Urinary bladder (tissue), 4 donors: ENCODE measurements at places on chromosomes 2 and 18. TPM values are rescaled to one million over a fixed set of nuclear protein-coding genes. Genes with fewer than 3 reads are reported as not detected.

The KCNJ13 gene
- total RNA-seq: 0.63 TPM

The SFXN5 gene
- 11.8 TPM for total RNA-seq

The LONRF2 gene
- total RNA-seq: 6.7 TPM

The IL1RL2 gene
- total RNA-seq: 0.90 TPM

The TTR gene
- not detected for total RNA-seq

The ITPRID2 gene
- total RNA-seq: 166 TPM

The CELF4 gene
- 0.79 TPM for total RNA-seq

The SATB2 gene
- total RNA-seq: 3.5 TPM

The STPG4 gene
- total RNA-seq: not detected

The SOWAHC gene
- total RNA-seq: 28.2 TPM

The AGAP1 gene
- total RNA-seq: 24.7 TPM

The CRYBA2 gene
- total RNA-seq: not detected

The DPP10 gene
- 12.4 TPM for total RNA-seq

The STRADB gene
- 43.0 TPM for total RNA-seq

The YPEL5 gene
- total RNA-seq: 106 TPM

The FSHR gene
- 0.69 TPM for total RNA-seq

The MAP3K19 gene
- not detected for total RNA-seq

The THUMPD2 gene
- 35.4 TPM for total RNA-seq

The RAPGEF4 gene
- total RNA-seq: 22.9 TPM

The IMP4 gene
- 22.3 TPM for total RNA-seq

The IL1B gene
- total RNA-seq: 2.3 TPM

The TRABD2A gene
- 1.3 TPM for total RNA-seq

The MBOAT2 gene
- total RNA-seq: 58.4 TPM

The SUMO1 gene
- total RNA-seq: 134 TPM

The REG3A gene
- total RNA-seq: not detected

The SPC25 gene
- 11.5 TPM for total RNA-seq

The C2orf80 gene
- total RNA-seq: 0.37 TPM

The QPCT gene
- total RNA-seq: 7.9 TPM

The MC4R gene
- 0.16 TPM for total RNA-seq

The TGFA gene
- 4.1 TPM for total RNA-seq

The TNFRSF11A gene
- 11.1 TPM for total RNA-seq

The RFX8 gene
- 0.69 TPM for total RNA-seq

The TRMT61B gene
- 22.6 TPM for total RNA-seq

The TSPYL6 gene
- 0.16 TPM for total RNA-seq

The PID1 gene
- total RNA-seq: 63.9 TPM

The OTX1 gene
- not detected for total RNA-seq
